ENCODE measurements at places on chromosomes 2 and 18.

DNA sequence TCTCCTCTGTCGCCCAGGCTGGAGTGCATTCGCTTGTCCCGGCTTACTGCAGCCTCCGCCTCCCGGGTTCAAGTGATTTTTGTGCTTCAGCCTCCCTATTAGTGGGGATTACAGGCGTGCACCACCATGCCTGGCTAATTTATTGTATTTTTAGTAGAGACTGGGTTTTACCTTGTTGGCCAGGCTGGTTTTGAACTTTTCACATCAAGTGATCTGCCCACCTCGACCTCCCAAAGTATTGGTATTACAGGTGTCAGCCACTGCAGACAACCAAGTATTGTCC, 1.1 kb downstream of the RPS27A start:
- DNase-seq, result no peak

- DNase-seq, result no peak
Observed at GRCh38 chr2:206259376-206260187, 14.9 kb upstream of the ZDBF2 start.

DNA sequence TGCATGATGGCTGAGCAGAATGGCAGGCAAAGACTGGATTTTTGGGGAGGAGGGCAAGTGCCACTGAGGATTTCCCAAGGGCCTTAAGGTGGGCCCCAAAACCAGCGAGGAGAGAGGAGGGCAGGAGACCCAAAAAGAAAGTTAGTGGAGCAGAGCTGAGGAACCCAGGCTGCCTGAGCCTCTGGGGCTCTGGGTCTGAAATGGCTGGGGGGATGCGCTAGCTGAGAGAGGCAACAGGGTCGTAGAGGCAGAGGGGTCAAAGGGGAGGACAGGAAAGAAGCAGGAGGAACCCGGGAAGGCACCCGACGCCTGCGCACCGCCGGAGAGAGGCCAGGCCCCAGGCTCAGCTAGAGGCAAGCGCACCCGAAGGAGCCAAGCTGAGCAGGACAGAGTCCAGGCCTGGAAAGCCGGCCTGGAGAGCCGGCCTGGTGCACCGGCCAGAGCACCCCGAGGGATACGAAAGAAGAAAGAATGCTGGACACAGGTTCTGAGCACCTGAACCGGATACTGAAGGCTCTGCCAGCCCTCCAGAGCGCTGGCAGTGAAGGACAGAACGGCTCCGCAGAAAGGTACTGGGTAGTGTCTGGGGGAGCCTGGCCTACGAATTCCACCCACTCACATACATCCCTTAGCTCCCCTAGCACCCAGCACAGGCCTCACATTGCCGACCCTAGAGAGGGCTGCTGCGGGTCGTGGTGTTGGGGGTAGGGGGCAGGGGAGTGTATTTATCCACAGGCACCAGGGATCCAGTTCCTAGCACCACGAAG, 39.5 kb upstream of the ATP6V1B1 start:
- no peak for DNase-seq

- DNase-seq, result no peak
Observed at GRCh38 chr2:191314697-191315364, 69.6 kb downstream of the MYO1B start.

- no peak for DNase-seq
Observed at GRCh38 chr2:106097038-106098000, 96.8 kb downstream of the UXS1 start.

DNA sequence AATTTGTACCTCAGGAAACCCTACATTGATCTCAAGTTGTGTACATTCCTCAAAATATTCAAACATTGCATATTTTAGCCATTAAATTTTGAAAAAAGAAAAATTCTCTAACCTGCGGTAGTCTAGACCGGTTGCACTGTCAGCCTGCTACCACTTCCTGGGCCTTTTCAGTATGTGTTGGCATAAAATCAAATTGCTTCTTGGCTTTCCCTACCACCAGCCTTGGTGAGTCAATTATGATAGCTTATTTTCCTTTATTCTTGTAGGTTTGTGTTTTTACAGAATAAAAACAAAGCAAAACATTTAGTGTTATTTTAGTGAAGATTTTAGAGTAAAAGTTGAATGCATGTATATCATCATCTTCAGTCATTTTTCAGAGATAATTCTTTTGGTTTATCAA, 61.2 kb downstream of the FAM171B start:
- DNase-seq, result no peak

DNA sequence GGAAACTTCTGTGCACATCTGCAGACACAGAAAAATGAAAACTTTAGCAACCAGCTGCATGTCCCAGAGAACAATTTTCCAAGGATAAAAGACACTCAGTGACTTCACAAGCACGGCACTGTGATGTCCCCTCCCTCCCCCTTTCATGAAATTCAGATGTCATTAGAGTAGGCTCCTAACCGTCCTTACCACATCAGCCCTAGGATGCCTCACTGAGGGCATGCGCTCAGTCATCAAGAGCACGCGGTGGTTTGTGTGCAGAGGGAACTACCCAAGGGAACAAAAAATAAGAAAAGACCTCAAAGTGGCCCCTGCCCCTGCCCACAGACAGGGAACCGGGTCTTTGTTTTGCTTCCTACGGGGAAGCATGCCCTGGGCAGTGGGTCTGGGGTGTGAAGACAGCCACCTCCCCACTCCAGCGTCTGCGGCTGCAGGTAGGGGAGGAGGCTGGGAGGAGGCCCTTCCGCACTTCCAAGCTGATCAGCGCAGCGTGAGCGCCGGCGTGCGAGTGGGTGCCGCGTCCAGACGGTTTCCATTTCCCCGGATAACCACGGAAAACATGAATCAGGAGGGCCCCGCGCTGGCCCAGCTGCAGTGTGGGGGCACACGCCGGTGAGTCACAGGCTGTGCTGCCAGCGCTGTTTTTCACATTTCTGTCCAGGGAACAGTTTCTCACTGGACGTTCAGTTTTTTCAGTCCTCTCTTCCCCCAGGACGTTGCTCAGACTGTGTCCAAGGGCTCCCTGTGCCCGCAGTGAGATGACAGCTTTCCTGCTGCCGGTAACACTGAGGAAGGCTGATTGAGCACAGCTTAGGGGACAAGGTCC, 70.6 kb downstream of the COPS8 start:
- no peak for DNase-seq

DNA sequence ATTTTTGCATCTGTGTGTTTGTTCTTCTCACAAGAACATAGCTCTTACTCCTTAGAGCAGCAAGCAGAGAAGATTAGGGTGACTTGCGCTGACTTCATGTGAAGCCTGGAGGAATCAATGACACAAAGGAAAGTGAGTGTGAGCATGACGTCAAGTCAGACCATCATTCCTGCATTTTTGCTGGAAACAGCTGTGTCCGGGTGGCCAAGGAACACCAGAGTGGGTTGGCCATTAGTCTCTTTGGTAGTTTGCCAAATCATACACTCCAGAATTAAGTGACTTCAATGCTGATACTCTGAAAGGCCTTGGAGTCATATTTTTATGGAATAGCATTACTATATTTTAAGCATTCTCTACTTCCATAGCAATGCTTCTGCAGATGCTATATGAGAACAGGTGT, 597.2 kb downstream of the DCDC2C start:
- DNase-seq, result no peak

DNA sequence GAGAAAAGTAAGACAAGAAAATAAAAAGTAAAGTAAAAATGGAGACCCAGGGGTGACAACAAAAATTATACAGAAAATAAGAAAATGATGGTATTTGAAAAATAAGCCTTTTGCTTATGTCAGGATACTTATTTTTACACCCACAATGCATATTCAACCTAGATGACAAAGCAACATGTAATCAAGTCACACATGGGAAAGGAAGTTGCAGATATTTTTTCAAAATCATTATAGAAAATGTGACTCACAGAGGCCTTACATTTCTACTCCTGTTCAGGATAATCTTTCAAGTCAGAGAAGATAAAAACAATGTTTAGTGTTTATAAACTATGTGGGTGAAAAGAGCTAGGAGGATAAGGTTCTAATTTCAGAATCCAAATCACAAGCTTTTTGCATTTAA, 275.3 kb upstream of the UBE2E3 start:
- DNase-seq, result no peak

DNA sequence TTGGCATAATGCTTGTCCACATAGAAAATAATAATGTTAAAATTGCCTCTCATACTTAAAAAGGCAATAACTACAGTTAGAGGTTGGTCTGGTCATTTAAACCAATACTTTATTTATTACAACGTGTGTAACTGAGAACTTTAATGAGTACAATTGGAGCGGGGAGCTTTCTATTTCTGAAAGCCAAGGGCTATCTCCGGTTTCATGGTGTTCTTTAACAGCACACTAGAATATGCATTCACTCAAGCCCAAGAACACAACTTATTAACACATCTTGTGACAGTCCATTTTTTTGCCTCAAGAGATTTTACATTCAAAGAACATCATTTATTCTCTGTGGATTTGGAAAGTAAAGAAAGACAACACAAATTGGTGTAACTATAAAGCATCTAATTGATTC, 131.8 kb downstream of the KCNH7 start:
- no peak for DNase-seq

GRCh38 chr2:237222601-237223041, 136.9 kb downstream of the COPS8 start:
- DNase-seq, result no peak

GRCh38 chr18:12410081-12410481, 2.4 kb downstream of the PRELID3A start:
- no peak for DNase-seq

DNA sequence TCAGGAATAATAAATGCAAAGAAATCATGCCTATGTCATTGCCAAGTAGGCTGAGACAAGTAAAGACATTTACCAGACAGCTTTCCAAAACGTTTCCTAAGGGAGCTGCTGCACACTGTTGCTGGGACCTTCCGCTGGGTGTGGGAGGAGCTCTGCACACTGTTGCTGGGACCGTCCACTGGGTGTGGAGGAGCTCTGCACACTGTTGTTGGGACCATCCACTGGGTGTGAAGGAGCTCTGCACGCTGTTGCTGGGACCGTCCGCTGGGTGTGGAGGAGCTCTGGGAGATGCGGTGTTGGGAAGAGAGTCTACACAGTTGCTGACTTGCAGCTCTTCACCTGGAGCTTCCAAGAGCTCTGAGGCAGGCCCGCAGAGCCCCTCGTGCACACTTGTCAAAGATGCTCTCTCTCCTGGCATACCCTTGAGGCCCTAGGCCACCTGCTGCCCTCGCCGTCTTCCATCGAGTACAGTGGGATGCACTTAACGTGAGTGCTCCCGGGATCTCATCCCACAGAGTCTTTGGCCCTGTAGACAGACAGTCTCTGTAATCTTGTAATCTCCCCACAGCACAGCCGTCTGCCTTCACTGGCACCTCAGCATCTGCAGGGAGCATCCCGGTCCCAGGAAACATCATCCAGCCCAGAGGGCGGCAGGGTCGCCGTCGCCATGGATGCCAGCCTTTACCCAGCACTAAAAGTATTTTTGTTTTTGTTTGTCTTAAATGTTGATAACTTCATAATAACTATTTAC, 51.4 kb downstream of the TRAPPC12 start:
- DNase-seq, result no peak

DNA sequence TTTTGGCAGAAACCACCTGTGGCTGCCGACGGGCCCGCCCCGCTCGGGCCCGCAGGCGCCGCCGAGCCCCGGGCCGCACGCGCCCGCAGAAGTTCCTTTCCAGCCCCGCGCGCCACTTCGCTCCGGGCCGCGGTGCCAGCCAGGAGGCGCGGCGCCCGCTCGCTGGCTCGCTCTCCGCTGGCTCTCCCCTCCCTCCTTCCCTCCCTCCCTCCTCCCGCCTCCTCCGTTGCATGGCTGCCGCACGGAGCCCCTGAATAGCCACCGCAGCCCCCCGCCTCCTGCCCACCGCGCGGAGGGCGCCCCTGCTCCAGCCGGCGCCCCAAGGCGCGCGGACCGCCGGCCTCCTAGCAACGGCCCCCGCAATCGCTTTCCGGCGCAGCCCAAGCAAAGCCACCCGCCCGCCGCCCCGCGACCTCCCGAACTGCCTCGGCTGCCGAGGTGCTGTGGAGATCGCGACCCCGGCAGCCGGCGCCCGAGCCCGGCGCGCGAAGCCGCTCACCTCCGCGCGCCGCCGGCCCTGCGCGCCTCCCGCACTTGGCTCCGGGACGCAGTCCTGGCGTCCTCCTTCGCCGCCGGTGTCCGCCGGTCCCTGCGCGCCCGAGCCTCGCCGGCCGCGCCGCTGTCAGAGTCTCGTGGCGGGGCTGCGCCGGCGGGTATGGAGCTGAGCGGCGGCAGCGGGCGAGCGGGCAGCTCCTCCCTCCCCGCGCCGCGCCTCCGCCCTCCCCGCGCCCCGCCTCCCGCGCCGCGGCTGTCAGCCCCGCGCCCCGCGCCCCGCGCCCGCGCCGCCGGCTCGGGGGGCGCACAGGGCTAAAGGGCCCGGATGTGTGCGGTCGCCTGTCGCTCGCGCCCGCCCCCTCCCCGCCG, at the start of gene ZBTB7C:
Gene ZBTB7C, minus strand, starts transcription at position 657 of the 864 bp plus-strand sequence.
- DNase-seq, result no peak

GRCh38 chr2:112187046-112187715, 49.0 kb downstream of the FBLN7 start:
- DNase-seq, result no peak

DNA sequence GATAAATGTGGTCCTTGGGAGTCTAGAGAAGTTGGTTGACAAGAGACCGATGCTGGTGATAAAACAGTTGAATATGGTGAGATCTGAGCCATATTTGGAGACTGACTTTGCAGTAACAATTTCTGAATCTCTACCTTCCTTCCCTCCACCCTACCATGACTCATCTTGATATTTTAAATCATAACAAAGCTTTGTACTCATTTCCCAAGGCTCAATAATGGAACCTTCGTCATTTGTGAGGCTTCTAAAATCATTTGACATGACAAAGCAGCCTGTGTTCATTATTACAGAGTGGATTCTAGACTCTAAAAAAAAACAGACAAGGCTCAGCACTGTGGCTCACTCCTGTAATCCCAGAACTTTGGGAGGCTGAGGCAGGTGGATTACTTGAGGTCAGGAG, 38.5 kb upstream of the PDCL3 start:
- DNase-seq, result no peak

- no peak for DNase-seq
Observed at GRCh38 chr2:854460-854859, 96.2 kb upstream of the SNTG2 start.

DNA sequence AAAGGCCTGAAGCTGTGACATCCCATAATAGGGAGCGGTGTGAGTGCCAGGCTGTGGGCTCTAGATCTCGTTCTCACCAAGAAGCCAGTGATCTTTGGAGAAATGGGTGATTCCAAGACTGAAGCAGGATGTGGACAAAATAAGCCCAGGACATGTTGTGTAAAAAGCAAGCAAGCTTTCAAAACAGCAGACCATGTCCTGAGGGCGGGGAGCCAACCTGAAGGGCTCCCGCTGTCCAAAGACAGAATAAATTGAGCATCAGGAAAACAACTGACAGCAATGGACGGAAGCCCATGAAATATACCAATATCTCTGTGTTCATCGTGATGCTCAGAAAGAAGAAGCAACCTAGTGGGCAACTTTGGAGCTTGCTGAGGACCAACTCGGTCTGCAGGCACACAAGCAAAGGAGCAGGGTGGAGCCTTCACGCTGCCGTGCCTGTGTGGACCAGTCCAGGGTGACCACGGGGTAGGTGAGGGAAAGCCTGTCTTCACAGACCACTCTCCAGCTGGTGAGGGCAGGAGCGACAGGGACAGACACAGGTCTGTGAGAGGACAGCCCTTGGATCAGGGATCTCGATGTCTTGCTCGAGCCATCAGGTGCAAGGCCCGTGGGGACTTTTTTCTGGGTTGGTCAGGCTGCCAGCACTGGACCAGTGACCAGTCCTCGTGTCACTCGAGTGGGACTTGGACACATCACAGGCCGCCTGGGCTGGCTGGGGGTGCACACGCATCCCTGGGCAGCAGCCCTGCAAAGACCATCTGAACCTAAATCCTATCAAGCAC, 21.5 kb downstream of the MTERF4 start:
- no peak for DNase-seq

Measured in activated CD4-positive, CD25-positive, alpha-beta regulatory T cell (primary cell).